ENCODE measurements at places on chromosomes 1 and 21.
A peak's percentile ranks its signal among the peaks of the same experiment; 100 is the strongest.

DNA sequence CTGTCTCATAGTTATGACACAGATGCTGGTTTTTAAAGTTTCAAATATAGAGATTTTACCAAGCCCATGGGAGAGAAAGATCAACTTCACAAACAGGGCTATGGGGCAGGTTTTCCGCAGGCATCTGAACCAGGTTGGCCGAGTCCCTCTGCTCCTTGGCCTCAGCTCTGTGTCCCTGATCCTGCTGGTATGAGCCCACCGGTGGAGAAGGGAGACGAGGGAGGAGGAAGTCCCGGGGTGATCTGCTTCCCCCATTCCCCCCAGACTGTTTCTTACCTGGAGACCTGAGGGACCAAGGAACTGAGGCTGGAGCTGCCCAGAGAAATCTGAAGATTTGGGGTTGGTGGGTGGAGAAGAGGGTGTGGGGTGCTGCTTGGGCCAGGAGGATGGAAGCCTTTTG lies 28.9 kb upstream of the BTG2 start:
- no peak for DNase-seq

DNA sequence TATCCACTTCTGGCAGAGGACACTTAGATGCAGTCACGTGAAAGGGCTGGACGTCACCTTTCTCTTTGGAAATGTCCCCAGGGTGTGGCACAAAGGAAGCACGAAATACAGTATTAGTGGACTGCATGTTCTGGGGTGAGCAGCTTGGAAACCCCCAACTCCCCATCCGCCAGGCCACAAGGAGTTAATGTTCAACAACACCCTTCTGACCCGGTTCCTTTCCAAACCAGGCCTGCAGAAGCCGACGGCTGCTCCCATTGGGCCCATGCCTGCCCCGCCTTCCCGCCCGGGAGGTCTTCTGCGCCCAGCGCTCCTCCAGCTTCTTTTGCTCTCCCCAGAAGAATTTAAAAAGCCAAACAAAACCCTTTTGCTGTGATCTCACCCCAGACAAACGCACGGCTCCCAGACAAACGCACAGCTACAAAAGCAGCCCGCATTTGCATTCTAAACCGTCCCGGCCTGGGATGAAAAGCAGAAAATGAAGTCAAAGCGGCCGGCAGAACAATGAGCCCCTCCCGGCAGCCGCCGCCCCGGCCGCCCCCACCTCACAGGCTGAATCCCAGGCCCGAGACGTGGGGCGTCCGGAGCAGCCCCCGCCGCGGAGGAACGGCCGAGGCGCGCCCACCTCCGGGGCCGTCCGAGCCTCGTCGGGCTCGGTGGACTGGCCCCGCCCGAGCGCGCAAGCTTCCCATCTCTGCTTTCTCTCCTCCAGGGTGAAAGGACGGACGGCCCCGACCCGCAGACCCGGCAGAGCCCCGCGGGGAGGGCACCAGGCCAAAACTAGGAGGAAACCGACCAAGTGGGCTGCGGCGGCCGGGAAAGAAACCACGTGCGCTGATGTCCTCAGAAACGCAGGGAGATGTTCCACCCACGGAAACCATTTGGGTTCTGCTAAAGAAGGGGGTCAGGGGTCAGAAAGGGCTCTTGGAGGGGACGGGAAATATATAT lies 101.9 kb downstream of the PLPP3 start:
- DNase-seq: no peak

DNA sequence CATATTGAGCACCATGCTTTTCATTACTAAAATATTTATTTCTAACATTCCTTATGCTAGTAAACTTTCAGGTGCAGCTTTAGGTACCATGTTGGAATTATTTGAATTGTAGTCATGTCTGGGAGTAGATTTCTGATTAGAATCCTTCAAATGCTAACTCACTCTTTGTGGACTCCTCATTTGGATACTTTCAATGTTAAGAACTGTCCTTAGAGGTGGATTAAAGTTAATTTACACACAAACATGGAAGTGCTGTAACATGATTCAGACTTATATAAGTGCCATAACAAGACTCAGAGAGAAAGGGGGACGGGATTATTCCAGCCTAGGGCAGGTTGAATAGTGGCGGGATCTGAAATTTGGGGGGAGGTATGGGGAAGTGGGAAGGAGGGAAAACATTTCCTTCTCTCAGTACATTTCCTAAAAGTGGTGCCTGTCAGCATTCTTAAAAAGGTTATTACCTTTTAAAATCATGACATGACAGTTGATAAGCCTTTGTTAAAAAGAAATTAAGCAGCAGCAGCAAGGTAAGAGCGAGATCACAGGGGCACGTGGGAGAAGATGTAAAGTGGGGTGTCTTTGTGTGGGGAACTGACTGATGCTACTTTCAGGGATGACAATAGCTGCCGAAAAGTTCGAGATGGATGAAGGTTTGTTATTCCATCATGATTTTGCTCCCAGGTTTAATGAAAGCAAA lies 44.4 kb downstream of the HHAT start:
- no peak for DNase-seq

- DNase-seq: peak; percentile 95
Observed at GRCh38 chr1:10835822-10836421, 39.5 kb upstream of the CASZ1 start.

- DNase-seq: no peak
Observed at GRCh38 chr1:196516373-196516772, 91.9 kb downstream of the KCNT2 start.

DNA sequence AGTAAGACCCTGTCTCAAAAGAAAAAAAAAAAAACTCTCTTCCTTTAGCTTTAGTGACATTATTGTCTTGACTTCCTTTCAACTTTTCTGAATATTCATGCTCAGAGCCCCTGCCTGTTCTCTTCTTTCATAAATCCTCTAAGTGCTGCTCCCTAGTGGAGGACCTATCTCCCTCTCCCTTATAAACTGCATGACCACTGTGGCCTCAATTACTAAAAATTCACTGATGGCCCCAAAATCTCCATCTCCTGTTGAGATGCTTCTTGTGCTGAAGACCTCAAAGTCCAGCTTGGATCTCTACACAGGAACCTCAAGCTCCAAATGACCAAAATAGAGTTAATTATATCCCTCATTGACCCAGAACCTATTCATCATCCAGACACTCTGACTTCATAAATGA lies 7.8 kb downstream of the ITLN1 start:
- no peak for DNase-seq

DNA sequence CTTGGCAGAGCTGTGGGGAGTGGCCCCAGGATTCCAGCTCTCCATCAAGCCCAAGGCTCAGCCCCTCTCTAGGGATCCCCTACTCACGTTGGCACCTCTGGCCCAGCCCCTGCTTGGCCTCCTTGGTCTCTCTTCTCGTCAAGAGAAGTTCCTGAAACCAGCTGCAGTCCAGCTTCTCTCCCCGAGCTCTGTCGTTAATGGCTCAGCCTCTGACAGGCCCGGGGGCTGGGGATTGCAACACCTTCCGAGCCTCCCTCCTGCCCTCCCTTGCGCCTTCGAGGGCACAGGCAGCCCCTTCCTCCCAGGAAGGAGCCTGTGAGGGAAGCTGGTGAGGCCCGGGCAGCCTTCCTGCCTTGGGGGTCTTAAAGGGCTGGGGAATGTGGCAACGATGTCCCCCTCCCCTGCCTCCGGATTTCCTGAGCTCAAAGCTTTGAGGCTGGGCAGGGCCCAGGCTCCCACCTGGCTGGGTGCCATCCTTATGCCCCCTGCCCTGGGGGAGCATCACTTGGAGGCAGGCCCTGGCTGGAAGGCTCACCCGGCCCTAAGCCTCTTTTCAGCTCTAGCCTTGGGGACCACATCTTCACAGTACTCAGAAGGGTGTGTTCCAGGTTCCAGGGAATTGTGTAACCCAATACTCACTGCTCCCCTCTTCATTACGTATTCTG lies at the start of gene CSF3R:
Gene CSF3R, minus strand, starts transcription at position 190 of the 665 bp plus-strand sequence. CDS start 3,417 bp downstream, outside the sequence.
- DNase-seq: no peak

DNA sequence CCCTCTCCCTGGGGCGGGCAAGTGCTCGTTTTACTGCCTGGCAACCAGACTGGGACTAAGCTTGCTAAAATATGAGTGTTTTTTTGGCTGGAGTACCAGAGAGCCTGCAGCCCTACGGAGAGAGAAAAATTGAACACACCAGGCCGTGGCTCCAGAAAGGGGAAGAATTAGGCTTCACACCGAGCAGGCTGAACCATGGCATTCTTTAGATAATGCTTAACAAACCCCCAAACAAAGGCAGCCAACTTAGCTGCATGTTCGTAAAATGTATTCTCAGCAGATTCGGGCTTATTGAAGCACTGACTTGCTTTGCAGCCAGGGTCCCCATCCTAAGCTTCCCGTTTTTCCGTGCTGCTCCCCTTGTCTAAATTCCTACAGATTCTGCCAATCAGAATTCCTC lies 76.6 kb downstream of the LMX1A start:
- no peak for DNase-seq

GRCh38 chr1:115906627-115907026 lies 65.7 kb upstream of the NHLH2 start:
- DNase-seq: no peak

GRCh38 chr1:13492711-13493110 lies 21.1 kb downstream of the LRRC38 start:
- no peak for DNase-seq

DNA sequence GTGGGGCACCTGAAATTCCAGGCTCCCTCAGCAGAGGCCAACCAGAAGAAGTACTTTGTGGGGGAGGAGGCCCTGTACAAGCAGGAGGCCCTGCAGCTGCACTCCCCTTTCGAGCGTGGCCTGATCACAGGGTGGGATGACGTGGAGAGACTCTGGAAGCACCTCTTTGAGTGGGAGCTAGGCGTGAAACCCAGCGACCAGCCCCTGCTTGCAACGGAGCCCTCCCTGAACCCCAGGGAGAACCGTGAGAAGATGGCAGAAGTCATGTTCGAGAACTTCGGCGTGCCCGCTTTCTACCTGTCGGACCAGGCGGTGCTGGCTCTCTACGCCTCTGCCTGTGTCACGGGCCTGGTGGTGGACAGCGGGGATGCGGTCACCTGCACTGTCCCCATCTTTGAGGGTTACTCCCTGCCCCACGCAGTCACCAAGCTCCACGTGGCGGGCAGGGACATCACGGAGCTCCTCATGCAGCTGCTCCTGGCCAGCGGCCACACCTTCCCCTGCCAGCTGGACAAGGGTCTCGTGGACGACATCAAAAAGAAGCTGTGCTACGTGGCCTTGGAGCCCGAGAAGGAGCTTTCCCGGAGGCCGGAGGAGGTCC lies 634 bp downstream of the ACTRT2 start:
- DNase-seq: no peak

- no peak for DNase-seq
Observed at GRCh38 chr1:244409701-244410100, 42.0 kb downstream of the ADSS2 start.

DNA sequence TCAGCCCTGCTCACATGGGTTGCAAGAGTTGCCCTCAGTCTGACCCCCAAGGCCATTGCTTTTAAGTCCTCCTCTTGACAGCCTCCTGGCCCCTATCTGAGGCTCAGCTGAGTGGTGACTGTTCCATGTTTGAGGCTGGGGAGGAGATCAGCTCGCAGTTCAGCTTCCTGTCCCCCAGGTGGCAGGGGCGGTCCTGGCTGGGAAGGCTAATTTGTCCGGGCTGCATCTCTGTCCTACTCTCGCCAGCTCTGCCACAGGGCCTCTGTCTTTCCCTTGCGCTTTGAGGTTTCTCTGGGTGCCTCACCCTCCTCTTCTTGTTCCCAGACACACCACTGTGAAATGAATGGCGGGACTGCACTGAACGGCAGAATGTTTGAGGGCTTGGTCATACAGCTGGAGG lies 157.3 kb downstream of the KCNJ6 start:
- DNase-seq: peak; percentile 7

DNA sequence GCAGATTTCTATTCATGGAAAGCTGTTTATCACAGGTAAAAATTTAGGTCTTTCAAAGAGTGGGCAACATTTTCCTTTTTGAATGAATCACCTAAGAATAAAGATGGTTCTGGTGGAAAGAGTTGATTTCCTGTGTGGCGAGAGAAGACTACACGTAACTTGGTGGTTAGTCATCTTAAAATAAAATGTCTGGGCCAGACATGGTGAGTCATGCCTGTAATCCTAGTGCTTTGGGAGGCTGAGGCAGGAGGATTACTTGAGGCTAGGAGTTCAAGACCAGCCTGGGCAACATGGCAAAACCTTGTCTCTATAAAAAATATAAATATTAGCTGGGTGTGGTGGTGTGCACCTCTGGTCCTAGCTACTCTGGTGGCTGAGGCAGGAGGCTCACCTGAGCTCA lies 65.7 kb downstream of the DISP1 start:
- DNase-seq: peak; percentile 56

DNA sequence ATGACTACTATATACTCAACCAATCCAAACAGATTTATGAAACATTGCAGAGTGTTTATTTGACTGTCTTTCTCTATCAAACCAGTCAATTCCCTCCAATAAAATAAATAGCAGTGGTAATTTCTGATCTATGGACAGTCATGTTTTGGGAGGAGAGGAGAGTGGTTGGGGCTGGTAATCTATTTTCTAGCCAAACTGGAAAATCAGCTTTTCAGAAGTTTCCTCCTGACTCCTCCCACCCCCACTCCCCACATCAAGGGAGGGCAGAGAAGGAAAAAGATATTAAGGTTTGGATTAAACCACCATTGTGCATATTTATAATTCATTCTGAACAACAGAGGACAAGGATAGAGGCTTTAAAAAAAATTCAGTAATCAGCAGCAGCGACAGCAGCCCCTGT lies 69.4 kb upstream of the SOX13 start:
- DNase-seq: no peak

GRCh38 chr1:151325231-151325630 lies 2.0 kb downstream of the PI4KB start:
- DNase-seq: no peak

- no peak for DNase-seq
Observed at GRCh38 chr1:13763222-13763621, 63.2 kb downstream of the PRDM2 start.

DNA sequence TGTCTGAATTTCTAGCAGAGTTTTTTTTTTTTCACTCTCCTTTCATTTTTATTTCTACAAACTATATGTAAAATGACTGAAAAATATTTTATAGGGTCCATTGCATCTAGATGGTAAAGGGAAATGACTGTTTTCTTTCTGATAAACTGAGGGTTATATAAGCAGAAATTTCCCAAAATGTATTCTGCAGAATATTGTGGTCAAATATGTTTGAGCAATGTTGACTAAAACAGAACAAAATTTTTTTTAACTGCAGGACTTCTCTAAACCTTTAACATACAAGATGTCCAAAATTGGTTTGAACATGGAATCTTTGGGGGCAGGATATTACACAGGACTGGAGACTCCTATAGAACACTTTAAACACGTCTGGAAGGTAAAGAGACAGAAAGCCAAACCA lies 190.5 kb downstream of the TOMM20 start:
- no peak for DNase-seq

DNA sequence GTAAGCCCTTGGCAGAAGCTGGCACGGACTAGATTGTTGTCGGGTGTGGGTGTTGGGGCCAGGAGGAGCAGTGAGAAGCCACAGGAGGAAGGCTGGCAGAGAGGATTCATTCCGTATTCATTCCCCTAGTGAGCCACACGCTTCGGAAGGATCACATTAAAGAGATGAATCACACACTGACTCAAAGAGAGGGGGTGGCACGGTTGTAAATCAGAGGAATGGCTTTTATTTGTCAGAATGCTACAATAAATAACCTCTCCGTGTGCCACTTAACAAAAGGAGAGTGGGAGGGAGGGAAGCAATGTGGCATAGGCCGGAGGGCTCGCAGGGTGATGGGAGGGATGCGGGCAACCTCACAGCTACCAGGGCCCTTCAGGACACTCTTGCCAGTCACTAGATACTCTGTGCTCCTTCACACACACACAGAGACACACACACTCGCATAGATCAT lies 135.5 kb downstream of the HIVEP3 start:
- DNase-seq: peak; percentile 91
